Stimulated activated CD4-positive, alpha-beta T cell treated with anti-CD3 and anti-CD28 coated beads, Interleukin-15, amount 100 ng/mL, for 48 hours (primary cell): ENCODE measurements at places on chromosomes 5 and 9.

GRCh38 chr9:113589890-113590289 is 126.4 kb downstream of the RGS3 start:
- DNase-seq = no peak

DNA sequence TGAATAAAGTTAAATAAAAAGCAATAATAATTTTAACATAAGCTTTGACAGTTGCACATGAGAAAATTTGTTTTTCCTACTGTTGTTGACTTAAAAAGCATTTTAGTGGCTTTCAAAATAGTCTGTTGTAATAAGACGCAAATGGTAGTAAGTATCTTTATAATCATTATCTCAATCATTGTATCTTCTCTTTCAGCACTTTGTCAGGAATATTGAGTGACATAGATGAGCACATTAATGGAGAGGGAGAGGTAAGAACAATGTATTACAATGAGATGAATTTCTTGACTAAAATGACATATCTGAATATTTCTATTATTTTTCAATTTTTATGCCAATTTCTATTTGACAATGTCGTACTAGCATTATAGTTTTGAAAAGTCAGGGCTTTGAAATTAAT is 193.9 kb upstream of the MRPS30 start:
- no peak for DNase-seq

DNA sequence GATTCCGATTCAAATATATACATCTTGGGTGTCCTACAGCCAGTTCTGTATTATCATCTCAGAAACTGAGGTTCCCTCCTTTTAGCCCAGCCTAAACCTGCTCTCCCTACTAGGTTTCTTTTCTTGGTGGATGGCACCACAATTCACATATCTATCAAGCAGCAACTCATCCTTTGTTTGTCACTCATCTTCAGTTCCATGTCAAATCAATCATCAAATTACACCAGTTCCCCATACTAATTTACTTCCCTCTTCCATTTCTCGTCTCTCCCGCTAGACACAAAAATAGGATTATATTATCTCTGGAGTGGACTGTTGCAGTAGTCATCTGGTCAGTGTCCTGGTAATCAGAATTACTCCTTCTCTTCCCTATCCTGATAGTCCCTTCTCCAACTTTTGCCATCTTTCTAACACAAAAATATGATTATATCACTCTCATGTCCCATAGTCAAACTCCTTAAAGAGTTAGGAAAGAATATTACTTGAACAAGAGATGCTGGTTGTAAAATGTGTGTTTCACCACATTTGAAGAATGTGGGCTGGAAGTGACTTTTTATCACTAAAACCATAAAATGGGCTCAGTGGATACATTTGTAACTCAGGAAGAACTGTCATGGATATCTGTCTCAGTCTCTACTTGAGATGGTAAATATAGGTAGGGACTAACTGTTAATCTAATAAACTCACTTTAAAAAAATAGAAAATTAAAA is 69.1 kb upstream of the RICTOR start:
- DNase-seq = no peak

- DNase-seq = no peak
Measured at GRCh38 chr9:114315723-114316363, 7.1 kb upstream of the ORM1 start.

DNA sequence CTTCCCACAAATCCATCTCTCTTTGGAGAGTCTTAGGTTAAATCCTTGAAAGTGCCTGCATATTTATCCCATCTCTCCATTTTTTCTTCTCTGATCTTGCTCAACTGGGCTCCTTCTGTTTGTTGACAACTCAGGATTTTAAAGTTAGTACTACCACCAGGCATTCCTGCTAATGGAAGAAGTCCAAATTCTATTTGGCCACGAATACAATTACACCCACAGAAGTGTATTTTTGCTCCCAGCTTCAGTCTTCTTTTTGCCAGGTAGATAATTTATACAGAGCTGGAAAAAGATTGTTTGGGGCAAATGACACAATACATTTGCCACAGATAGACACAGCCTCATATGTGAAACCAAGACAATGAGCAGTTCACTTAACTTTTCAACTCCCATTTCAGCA is 74.8 kb downstream of the CETN3 start:
- DNase-seq = no peak

GRCh38 chr5:134568761-134569695 is 43.6 kb downstream of the JADE2 start:
- DNase-seq = no peak

GRCh38 chr5:68534131-68534940 is 318.8 kb downstream of the PIK3R1 start:
- no peak for DNase-seq

DNA sequence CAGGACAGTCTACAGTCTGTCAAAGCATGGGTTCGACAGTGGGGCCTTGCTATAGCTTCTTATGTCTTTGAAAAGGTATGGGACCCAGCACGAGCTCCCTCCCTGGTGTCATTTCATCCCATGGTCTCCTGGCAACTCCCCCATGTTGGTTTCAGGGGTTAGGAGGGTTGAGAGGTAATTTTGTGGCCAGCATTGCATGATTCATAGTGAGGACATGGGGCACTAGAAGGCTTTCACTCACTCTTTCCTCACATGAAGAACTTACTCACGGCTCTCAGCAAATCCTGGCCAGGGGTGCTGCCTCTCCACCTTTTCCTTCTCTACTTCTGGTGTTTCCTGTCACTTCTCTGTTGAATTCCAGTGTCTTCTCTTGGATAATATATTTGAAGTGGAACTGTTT is 134.7 kb upstream of the TNPO1 start:
- no peak for DNase-seq

- no peak for DNase-seq
Measured at GRCh38 chr9:126524353-126525077, 89.2 kb upstream of the LMX1B start.
